ENCODE measurements at places on chromosomes 2 and 18.

GRCh38 chr2:239399921-239400595 lies 762 bp downstream of the HDAC4 start:
- no peak for DNase-seq

DNA sequence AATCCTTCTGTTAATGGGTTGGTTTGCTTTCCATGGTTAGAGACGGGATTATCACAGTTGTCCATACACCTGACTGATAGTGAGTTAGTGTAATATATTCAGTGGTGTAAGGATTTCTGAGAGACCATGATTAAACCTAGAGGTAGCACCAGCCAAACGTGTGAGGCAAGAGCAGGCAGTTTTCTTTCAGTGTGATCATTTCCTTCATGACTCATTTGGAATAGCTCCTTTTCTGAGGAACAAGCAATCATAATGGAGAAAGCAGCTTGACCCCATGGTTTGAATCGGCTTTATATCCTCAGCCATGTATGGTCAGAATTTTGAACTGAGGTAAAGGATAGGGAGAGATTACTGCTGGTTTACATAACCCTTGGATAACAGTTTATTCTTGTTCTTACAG lies 2.9 kb downstream of the MXD1 start:
- no peak for DNase-seq

- no peak for DNase-seq
Observed at GRCh38 chr18:24094561-24094960, 44.3 kb upstream of the CABYR start.

- no peak for DNase-seq
Observed at GRCh38 chr2:150041722-150042425, 445.6 kb downstream of the RND3 start.

DNA sequence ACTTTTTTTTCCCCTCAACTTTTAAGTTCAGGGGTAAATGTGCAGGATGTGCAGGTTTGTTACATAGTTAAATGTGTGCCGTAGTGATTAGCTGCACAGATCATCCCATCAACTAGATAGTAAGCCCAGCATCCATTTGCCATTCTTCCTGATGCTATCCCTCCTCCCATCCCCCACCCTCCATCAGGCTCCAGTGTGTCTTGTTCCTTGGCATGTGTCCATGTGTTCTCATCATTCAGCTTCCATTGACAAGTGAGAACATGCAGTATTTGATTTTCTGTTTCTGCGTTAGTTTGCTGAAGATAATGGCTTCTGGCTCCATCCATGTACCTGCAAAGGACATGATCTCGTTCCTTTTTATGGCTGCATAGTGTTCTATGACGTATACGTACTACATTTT lies 47.2 kb upstream of the STON1 start:
- no peak for DNase-seq

Measured in stimulated activated CD4-positive, alpha-beta T cell treated with anti-CD3 and anti-CD28 coated beads, Interleukin-12 subunit alpha, Interleukin-12 subunit beta, amount 100 ng/mL, for 48 hours (primary cell).